Heart left ventricle (tissue), 16 donors: ENCODE measurements at places on chromosomes 4 and X. TPM values are rescaled to one million over a fixed set of nuclear protein-coding genes. Genes with fewer than 3 reads are reported as not detected.
A peak's percentile ranks its signal among the peaks of the same experiment; 100 is the strongest.

DNA sequence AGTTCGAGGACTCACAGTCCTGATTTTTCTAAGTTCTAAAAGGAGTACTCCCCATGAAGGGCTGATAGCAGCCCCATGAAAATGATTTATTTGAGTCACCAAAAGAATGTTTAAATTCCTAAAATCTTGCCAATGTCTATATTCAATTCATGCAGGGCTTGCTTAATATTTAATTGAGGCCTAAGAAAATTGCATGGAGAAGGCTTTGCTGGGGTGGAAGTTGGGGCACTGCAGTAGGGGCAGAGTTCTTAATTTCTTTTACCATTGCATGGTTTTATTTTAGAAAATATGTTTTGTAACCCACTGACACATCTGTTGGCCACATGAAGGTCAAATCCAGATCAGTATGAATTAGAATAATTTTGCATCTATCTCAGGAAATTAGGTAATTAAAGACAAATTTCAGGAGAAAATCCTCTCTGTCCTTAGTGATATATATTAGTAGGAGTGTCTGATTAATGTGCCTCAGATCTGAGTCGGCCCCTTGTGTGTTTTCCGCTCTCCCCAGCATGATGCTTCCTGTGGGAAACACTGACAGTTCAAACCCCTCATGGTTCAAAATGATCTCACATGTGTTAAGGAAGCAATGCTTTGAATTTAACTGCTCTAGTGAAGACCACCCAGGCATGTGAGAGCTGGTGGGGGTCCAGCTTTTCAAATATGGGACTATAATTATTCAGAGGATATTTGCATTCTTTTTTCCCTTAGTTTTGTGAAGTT is 54.0 kb upstream of the EGFL6 start:
- DNase-seq = no peak

- DNase-seq = peak; percentile 86
Measured at GRCh38 chrX:153474718-153475117, 4.3 kb upstream of the HAUS7 start.

DNA sequence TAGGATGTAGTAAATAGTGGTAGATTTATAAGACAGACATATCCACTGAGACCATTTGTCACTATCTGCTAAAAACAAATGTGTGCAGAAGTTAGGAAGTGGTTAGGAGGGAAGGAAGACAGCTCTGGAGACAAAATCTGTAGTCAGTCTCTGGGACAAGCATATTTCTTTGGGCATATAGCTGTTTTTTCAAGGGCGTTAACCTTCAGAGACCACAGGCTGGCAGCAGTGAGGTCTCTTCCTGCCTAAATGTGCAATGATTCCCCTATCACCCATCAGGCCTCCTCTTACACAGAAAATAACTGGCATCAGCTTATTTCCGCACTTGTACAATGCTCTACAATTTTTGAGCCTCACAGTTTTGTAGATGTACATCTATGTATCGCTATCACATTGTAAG is 6.5 kb downstream of the TMEM150C start:
- DNase-seq = no peak

The NAP1L3 gene
- 2.3 TPM for polyA plus RNA-seq

The SPARCL1 gene
- 400 TPM for polyA plus RNA-seq

The MAGEE2 gene
- 0.06 TPM for polyA plus RNA-seq

The CCDC120 gene
- 0.95 TPM for polyA plus RNA-seq

DNA sequence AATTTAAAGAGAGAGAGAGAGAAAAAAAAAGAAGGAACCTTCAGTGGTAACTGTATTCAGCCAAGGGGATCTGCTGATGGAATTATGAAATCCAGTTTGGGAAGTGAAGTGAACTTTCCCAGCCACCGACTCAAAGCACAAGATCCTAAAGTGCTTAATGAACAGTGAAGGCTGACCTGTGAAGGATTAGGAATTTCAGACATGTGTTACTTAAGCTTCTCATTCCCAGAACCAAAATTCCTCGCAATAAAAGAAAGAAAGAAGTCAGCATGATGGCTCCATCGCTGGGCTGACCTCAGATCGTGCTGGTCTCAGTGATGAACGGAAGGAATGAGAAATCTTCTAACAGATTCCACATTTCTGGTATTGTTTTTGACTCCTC is 135.2 kb downstream of the ARSF start:
- DNase-seq = no peak

- DNase-seq = no peak
Measured at GRCh38 chr4:168584321-168584771, 87.5 kb downstream of the PALLD start.
